ENCODE measurements at places on chromosomes 2 and 18.

DNA sequence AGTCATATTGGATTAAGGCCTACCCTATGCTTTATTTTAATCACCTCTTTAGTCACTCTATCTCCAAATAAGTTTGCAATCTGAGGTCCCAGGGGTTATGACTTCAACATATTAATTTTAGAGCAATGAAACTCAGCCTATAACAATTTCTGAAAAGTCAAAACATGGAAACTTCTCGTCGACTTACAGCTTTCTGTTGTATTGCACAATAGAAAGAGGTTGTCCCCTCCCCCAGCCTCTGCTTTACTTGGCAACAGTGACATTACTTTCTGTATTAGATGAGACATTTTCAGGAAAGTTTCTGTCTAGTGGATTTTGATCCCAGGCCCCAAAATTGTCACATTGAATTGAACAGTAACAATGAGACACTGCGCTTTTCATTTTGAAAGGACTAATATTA, 326.4 kb downstream of the THSD7B start:
- DNase-seq = no peak

- no peak for DNase-seq
These were observed 132.1 kb downstream of the TCF4 start for GRCh38 chr18:55455938-55456337.

- no peak for DNase-seq
These were observed 100.3 kb downstream of the IRS1 start for GRCh38 chr2:226699321-226699720.

- no peak for DNase-seq
These were observed 10.3 kb downstream of the SLC14A2 start for GRCh38 chr18:45625596-45625995.

- DNase-seq = no peak
These were observed 221.0 kb downstream of the NOL4 start for GRCh38 chr18:34003687-34004086.

GRCh38 chr18:47724186-47724975, 206.1 kb downstream of the SMAD2 start:
- DNase-seq = no peak

GRCh38 chr2:27007416-27008374, 25.1 kb upstream of the TMEM214 start:
- DNase-seq = no peak

- no peak for DNase-seq
These were observed 157.5 kb upstream of the PKDCC start for GRCh38 chr2:41890341-41890740.

- DNase-seq = no peak
These were observed 14.8 kb downstream of the CAD start for GRCh38 chr2:27231921-27232320.

- DNase-seq = no peak
These were observed 31.1 kb downstream of the CHN1 start for GRCh38 chr2:174974131-174974530.

DNA sequence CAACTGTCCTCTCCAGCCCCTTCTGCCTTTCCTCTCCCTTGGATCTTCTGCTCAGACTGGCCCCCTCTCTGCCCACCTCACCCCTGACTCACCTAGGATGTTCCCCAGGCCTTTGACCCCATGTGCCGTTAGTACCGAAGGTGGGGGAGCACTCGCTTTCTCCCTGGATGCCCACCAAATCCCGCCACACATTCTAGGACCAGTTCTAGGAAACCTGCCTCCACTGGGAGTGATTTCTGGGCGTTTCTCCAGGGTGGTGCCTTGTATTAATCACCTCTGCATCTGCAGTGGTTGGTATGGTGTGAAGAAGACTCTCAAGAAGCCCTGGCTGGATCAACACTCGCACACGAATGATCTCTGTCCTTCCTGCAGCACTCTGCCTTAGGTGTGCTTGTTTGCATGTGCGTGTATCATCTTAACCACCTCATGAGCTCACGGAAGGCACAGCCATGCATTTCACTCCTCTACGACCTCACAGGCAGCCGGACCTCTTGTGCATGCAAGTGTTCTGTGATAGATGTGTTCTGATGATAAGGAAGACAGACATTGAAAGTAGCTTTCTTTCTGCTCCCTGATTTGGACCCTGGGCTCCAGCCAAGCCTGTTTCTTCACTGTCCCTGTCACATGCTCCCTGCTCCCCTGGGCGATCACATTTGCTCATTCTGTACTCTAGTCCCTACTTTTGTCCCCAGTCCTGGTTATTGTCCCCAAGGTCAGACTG, 69.4 kb downstream of the LIPG start:
- no peak for DNase-seq

DNA sequence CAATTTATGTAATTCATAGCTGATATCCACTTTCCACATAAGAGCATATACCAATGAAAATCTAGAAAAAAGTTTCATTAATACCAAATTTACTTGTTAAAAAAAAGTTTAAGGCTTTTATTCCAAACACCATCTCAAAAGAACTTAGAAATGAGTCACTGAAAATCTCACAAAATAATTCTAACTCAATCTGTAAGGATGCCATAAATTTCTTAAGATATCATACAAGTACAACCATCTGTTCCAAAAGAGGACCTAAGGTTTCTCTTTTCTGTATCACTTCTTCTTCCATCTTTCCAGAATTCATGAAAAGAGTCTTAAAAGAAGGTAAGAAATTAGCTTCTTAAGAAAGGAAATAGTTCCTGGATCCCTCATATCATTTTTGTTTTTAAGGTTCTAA, 60.4 kb downstream of the TRIP12 start:
- DNase-seq = no peak

All from kidney capillary endothelial cell (primary cell).